Stimulated activated naive CD4-positive, alpha-beta T cell treated with Interleukin-2 at 50 U/mL for 16 hours (primary cell): ENCODE measurements at places on chromosomes 13 and 19.

GRCh38 chr13:108807841-108808240 lies 178.4 kb downstream of the MYO16 start:
- DNase-seq: no peak

DNA sequence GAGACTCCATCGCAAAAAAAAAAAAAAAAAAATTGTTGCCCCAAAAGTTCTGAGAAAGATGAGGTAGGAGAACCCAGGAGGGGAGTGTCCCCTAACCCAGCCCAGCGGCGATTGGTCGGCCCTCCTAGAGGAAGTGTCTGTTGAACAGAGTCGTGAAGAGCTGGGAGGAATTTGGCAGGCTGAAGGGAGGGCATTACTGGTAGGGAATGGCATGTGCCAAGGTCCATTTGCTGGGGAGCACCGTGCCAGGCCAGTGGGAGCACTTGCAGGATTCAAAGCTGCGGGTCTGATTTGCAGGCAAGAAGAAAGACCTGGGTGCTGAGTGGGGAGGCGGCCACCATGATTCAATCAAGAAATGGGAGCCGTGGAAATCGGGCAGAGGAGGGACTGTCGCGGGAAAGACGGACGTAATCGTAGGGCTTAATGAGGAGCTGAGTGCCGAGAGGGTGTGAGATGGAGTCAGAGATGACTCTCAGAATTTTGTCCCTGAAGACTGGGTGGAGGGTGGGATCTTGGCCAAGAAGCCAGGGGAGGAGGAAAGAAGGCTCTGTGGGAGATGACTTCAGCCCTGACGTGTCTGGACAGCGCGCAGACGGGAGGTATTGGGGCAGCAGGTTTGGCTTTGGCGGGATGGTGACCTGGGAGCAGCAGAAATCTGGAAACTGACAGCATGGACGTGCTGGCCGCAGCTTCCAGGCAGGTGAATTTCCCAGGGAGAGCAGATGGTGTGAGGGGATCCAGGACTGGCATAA lies 15.4 kb downstream of the CERS4 start:
- DNase-seq: no peak

DNA sequence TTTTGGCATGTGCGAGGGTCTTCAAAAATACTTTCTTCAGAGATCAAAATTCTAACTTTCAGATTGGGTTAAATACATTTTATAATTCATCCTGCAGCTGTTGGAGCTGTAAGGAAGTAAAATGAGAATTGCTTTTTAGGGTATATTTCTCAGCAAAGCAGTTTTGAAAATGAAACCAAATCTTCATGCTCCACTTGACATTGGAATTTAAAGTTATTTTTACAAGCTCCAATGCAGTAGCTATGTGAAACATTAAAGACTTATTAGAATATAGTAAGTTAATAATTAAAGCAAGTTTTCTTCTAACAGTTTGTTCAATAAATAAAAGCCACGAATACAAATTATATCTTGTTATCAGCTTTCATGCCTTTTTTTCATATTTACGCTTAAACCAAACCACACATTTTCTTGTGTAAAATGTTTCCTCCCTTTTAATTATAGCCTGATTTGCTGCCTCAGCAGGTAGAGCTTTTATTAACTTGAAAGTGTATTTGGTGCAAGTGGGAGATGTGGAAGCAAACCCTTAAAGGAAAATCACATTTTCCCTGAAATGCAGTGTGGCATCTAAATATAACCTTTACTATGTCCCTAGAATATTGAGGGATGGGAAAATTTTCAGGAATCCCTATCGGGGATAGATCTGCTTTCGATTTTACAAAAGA lies 12.4 kb upstream of the MICU2 start:
- DNase-seq: no peak

DNA sequence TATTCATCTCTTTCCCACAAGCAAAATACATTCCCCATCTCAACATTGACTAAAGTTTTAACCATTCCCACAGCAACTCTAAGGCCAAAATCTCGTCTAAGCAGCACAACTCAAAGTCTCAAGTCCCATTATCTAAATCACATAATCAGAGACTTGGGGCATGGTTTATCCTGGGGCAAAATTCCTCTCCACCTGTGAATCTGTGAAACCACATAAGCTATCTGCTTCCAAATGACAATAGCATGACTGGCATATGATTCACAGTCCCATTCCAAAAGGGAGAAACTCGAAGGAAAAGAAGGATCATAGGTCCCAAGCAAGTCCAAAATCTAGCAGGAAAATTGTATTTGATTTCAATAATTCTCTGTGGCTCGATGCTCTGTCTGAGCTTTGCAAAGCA lies 73.0 kb downstream of the ANKRD10 start:
- no peak for DNase-seq

- DNase-seq: no peak
Observed at GRCh38 chr13:35500144-35500543, 23.7 kb upstream of the MAB21L1 start.

GRCh38 chr13:97255515-97256021 lies 33.4 kb downstream of the MBNL2 start:
- no peak for DNase-seq

DNA sequence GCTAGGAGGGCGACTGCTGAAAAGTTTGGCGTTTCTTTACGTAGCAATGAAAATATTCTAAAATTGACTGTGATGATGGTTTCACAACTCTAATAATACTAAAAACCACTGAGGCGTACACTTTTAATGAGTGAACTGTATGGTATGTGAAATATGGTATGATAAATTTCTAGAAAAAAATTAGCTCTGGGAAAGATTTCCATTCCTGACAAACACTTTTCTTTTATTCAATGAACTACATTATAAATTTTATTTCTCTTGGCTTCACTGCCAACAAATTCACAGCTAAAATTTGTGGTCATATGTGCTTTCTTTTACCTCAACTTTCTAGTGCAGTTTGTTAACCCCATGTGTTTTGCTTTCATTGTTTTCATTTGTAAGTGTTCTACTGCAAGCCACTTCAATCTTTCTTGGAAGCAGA lies 11.1 kb downstream of the ZC3H13 start:
- no peak for DNase-seq

DNA sequence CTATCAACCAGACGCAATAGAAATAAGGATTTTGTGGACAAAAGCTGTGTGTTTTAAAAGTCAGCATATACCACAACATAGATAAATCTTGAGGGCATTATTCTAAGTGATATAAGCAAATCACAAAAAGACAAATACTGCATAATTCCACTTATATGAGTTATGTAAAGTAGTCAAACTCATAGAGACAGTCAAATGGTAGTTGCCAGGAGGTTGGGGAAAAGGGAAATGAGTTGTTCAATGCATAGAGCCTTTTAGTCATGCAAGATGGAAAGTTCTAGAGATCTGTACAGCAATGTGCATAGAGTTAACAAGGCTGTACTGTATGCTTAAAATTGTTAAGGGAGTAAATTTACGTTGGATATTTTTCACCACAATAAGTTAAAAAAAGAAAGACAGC lies 244.7 kb downstream of the DCT start:
- DNase-seq: no peak

- no peak for DNase-seq
Observed at GRCh38 chr13:32298695-32299094, 16.5 kb downstream of the ZAR1L start.

GRCh38 chr19:40056505-40056904 lies 474 bp upstream of the ZNF780B start:
- DNase-seq: no peak

- no peak for DNase-seq
Observed at GRCh38 chr19:2645826-2646225, 56.7 kb downstream of the GNG7 start.

- no peak for DNase-seq
Observed at GRCh38 chr13:32031815-32032370, 319 bp downstream of the FRY start.

- DNase-seq: no peak
Observed at GRCh38 chr19:42200116-42200715, 17.3 kb downstream of the DEDD2 start.

- no peak for DNase-seq
Observed at GRCh38 chr13:95784161-95784899, 107.4 kb downstream of the DNAJC3 start.

- peak; percentile 71 for DNase-seq
Observed at GRCh38 chr13:46181840-46182490, at the start of gene LCP1. LCP1 (minus strand) TSS chr13:46182177; CDS start chr13:46159662, 22,515 bp downstream.

- DNase-seq: no peak
Observed at GRCh38 chr13:51600703-51601102, 16.4 kb downstream of the WDFY2 start.

- no peak for DNase-seq
Observed at GRCh38 chr19:5321851-5322681, 18.5 kb downstream of the PTPRS start.
